ENCODE measurements at places on chromosomes 2 and 18.
A peak's percentile ranks its signal among the peaks of the same experiment; 100 is the strongest.

DNA sequence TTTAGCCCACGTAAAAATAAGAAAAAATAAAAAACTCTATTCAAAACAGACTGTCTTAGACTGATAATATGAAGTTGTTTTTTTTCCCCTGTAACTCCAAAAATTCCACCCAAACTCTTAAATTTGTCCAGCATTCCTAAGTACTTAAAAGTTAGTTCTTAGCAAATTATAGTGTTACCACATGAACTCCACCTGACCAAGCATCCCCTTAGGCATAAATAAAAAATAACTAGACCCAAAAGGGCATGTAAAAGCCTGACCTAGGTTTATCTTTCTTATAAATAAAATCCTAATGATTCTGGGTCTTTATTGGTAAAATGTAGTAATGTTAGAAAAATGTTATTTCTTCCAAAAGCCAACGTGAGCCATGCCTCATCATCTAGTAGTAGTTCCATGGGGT, 54.3 kb downstream of the TTC21B start:
- no peaks in the 10 kb centered on the region for H3K27me3 ChIP-seq
- no peak overlapping the region for H3K4me3 ChIP-seq
- DNase-seq: no peak
- H3K36me3 ChIP-seq: peaks cover 44% of the 10 kb centered on the region

- peaks cover 13% of the 10 kb centered on the region for H3K27me3 ChIP-seq
- peak overlapping the region; percentile 82 for H3K27ac ChIP-seq
- no peaks in the 10 kb centered on the region for H3K4me1 ChIP-seq
- H3K36me3 ChIP-seq: no peaks in the 10 kb centered on the region
- H3K4me3 ChIP-seq: peak overlapping the region; percentile 70
Measured at GRCh38 chr2:48531141-48531648, 1.2 kb downstream of the STON1 start.

DNA sequence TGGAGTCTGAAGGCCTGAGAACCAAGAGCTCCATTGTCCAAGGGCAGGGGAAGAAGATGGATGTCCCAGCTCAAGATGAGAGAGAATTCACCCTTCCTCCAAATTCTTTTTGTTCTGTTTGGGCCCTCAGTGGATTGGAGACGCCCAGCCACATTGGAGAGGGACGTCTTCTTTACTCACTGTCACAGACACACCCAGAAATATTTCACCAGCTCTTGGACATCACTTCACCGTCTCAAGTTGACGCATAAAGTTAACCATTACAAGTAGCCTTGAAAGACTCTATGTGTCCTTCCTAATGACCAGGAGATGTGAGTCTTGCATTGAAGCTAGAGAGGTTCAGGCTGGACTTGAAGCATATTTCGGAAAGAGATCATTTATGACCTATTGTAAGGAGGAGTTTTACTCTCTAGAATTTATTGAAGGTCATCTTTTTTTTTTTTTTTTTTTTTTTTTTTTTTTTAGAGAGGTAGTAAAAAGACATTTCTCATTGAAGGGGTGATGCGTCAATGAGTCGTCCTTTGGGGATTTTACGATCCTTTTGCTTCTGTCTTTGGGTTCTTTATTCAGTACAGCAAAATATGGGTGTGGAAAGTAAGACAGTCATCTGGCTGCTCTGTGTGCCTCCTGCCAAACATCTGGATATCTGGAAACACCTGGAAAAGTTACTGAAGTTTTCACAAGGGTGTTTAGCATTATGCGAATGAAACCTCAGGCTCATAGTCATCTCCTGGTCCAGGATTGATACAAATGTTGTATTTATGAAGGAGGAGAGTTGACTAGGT, 118.1 kb downstream of the PRPF40A start:
- H3K4me1 ChIP-seq: no peaks in the 10 kb centered on the region
- no peaks in the 10 kb centered on the region for H3K36me3 ChIP-seq
- no peaks in the 10 kb centered on the region for H3K27me3 ChIP-seq

GRCh38 chr18:27803957-27804356, 373.0 kb downstream of the CDH2 start:
- no peaks in the 10 kb centered on the region for H3K4me1 ChIP-seq
- no peak overlapping the region for H3K27ac ChIP-seq
- DNase-seq: no peak
- no peaks in the 10 kb centered on the region for H3K27me3 ChIP-seq
- no peak overlapping the region for H3K4me3 ChIP-seq

DNA sequence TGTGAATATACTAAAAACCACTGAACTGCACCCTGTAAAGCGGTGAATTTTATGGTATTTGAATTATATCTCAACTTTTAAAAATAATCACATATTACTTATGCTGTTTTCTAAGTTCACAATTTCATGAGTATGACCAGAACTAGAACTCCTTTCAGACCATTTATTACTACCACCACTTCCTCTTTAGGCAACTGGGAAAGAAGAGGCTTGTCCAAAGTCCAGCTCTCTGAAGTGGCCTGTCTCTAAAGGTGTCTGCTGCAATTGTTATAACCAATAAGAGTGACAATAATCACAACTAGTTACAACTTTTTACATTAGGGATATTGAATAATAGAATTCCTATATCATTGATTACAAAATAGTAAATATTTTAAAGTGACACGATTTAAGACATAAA, 267.9 kb upstream of the PIK3C3 start:
- H3K4me1 ChIP-seq: no peaks in the 10 kb centered on the region
- no peaks in the 10 kb centered on the region for H3K36me3 ChIP-seq
- no peak overlapping the region for H3K27ac ChIP-seq
- no peak overlapping the region for H3K4me3 ChIP-seq
- no peaks in the 10 kb centered on the region for H3K27me3 ChIP-seq

- no peaks in the 10 kb centered on the region for H3K4me1 ChIP-seq
- H3K27ac ChIP-seq: no peak overlapping the region
- no peaks in the 10 kb centered on the region for H3K27me3 ChIP-seq
- DNase-seq: no peak
- H3K4me3 ChIP-seq: no peak overlapping the region
Measured at GRCh38 chr2:131126436-131126835, 21.3 kb downstream of the PLEKHB2 start.

DNA sequence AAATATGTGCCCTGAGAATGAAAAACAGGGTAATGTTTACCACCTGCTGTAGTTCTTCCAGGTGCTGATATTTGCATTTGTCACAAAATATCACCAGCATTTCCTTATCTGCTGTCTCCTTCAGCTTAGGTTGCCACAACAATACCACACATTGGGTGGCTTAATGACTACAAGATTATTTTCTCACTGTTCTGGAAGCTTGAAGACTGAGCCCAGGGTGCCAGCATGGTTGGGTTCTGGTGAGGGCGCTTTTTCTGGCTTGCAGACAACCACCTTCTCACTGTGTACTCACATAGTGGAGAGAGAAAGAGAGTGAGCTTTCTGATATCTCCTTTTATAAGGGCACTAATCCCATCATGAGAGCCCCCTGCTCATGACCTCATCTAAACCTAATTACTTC, 407.5 kb upstream of the RGPD4 start:
- no peaks in the 10 kb centered on the region for H3K36me3 ChIP-seq
- no peak overlapping the region for H3K27ac ChIP-seq
- no peak overlapping the region for H3K4me3 ChIP-seq
- no peak for DNase-seq
- H3K4me1 ChIP-seq: no peaks in the 10 kb centered on the region
